ENCODE measurements at places on chromosomes 5 and 9. TPM values are rescaled to one million over a fixed set of nuclear protein-coding genes. Genes with fewer than 3 reads are reported as not detected.

GRCh38 chr5:52693280-52693679, 94.4 kb upstream of the ITGA1 start:
- DNase-seq, result no peak
- no peaks in the 10 kb centered on the region for H3K4me1 ChIP-seq
- no peak overlapping the region for H3K27ac ChIP-seq
- H3K4me3 ChIP-seq, result no peak overlapping the region
- H3K27me3 ChIP-seq, result no peaks in the 10 kb centered on the region

GRCh38 chr9:94932652-94933510, 206.4 kb downstream of the AOPEP start:
- peaks cover 5% of the 10 kb centered on the region for H3K4me1 ChIP-seq
- no peak overlapping the region for H3K4me3 ChIP-seq
- H3K27ac ChIP-seq, result no peak overlapping the region
- no peaks in the 10 kb centered on the region for H3K27me3 ChIP-seq
- no peaks in the 10 kb centered on the region for H3K36me3 ChIP-seq
- DNase-seq, result no peak

- no peaks in the 10 kb centered on the region for H3K36me3 ChIP-seq
- no peak for DNase-seq
- H3K4me3 ChIP-seq, result no peak overlapping the region
- no peaks in the 10 kb centered on the region for H3K4me1 ChIP-seq
Observed at GRCh38 chr5:38059876-38060275, 198.5 kb upstream of the EGFLAM start.

DNA sequence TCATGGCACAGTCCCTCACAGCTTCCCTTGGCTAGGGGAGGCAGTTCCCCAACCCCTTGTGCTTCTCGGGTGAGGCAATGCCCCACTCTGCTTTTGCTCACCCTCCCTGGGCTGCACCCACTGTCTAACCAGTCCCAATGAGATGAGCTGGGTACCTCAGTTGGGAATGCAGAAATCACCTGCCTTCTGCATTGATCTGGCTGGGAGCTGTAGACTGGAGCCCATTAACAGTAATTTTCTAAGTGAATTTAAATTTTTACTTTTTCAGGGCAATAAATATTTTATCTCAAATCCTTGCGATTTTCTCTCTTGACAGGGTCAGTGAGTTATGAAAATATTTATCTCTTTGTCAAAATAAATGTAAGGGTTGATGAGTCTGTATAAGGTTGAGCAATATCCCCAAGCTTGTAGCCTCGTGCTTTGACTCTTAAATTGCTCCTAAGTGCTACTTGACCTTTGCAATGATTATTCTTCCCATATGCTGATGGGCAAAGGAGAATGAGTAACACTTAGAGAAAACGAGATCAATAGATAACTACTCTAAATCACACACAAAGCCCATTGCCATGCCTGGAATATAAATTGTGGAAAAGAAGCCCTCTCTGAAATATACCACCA, 82.1 kb upstream of the MOCS2 start:
- H3K4me3 ChIP-seq, result no peak overlapping the region
- H3K27ac ChIP-seq, result no peak overlapping the region
- DNase-seq, result no peak

GRCh38 chr9:133948131-133948530, 44.0 kb downstream of the VAV2 start:
- H3K27me3 ChIP-seq, result peaks cover 58% of the 10 kb centered on the region
- H3K27ac ChIP-seq, result no peak overlapping the region
- no peak for DNase-seq
- H3K4me1 ChIP-seq, result no peaks in the 10 kb centered on the region

DNA sequence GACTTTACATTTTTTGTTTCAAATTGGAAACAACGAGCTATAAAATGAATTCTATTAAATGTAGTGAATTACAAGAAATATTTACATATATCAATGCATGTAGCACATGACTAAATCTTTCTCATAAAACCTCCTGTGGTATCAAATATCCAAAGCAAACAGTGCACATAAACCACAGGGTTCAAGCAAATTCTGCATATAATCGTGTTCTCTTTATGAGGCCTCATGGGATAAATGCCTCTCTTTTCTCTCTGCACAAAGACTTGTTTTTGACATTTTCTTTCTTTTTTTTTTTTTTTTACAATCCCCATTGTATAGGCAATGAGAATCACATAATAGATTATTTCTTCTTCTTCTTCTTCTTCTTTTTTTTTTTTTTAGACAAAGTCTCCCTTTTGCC, 1117.2 kb upstream of the DMAC1 start:
- no peaks in the 10 kb centered on the region for H3K36me3 ChIP-seq
- DNase-seq, result no peak
- no peaks in the 10 kb centered on the region for H3K27me3 ChIP-seq

DNA sequence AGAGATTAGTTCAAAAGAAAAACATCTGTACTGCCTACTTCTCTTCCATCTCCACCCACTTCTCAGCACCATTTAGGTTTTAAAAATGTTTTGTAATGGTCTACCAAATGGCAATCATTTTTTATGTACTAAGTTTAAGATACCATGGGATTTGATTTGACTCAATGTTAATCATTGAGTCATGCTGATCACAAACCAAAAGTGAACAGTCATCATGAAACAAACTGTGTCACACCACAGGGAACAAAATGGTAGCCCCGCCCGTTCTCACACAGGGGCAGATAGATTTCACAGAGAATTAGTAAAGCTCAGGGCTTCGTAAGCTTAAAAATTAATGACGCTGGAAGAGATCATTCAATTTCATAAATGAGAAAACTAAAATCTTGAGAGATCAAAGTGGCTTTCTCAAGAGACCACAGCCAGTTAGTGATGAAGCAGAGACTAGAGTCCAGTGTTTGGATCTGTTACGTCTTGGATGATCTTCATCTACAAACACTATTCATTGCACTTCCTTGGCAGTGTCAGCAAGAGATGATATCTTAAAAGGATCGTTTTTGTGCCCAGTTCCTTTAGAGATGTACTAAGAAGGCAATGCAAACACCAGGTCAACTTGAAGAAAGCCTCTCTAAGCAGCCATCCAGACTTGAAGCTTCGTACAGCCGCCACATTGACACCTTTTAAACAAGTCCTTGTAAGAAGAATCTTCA, 33.9 kb upstream of the TRIO start:
- H3K4me1 ChIP-seq, result no peaks in the 10 kb centered on the region
- no peak overlapping the region for H3K27ac ChIP-seq
- H3K4me3 ChIP-seq, result no peak overlapping the region
- DNase-seq, result no peak

DNA sequence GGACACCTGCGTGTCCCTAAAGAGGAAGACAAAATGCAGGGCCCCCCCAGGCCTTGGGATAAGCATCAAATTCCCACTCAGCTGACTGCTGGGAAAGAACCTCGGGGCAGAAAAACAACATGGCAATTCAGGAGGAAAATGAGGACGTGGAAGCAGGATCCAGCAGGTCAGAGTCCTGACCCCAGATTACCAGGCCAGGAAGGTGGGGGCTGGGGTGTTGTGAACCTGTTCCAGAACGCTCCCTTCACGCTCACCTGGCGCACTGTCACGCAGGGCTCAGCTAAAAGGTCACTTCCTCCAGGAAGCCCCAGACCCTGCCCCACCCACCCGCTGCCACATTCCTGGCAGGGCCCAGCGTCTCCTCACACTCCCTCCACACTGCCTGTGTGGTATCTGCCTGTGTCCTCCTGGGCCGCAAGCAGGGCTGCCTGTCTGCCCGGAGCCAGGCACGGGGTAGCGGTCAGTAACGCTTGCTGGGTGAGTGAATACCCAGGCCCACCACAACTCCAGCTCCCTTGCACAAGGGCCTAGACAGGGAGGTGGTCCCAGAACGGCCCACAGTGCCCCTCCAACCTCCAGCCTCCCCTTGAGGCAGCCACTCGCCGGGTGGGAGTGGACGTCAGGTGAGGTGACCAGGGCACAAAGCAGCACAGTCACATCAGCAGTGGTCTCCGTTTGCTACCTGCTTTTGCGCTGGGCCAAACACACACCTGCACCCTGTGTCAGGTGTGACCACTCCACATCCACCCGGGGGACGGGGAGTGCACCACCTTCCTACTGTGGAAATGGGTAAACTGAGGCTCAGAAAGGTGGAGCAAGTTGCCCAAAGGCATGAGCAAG, 18.1 kb downstream of the VAV2 start:
- H3K27me3 ChIP-seq, result peaks cover 93% of the 10 kb centered on the region
- H3K27ac ChIP-seq, result no peak overlapping the region
- no peaks in the 10 kb centered on the region for H3K36me3 ChIP-seq
- H3K4me1 ChIP-seq, result peaks cover 11% of the 10 kb centered on the region
- DNase-seq, result no peak

DNA sequence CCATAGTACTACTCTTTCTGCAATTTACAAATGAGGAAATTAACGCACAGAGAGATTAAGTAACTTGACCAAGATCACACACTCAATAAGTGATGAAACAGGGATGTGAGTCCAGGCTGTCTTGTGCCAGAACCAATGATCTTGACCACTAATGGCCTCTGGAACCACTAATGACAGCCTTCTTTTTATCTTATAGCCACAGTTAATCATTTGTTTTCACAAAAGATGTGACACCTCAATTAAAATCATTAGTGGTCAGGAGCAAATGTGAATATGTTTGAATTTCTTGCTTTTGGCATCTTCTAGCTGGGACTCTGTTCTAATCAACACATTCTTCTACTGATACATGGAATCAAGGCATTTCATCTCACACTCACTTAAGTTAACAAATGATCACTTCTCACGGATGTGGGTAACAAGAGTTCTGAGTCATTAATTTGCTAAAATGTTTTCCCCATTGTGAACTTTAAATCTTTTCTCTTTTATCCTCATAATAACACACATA, 102.7 kb upstream of the CD180 start:
- DNase-seq, result no peak
- no peak overlapping the region for H3K27ac ChIP-seq
- H3K4me3 ChIP-seq, result no peak overlapping the region
- H3K27me3 ChIP-seq, result no peaks in the 10 kb centered on the region
- H3K4me1 ChIP-seq, result no peaks in the 10 kb centered on the region

The GABRB2 gene
- total RNA-seq, result not detected

The ASS1 gene
- 3.7 TPM for total RNA-seq

The CD274 gene
- total RNA-seq, result 0.18 TPM
